Activated gamma-delta T cell (primary cell): ENCODE measurements at places on chromosomes 5 and 9.

- no peak for DNase-seq
These were observed 471.0 kb downstream of the EFNA5 start for GRCh38 chr5:107199756-107200155.

DNA sequence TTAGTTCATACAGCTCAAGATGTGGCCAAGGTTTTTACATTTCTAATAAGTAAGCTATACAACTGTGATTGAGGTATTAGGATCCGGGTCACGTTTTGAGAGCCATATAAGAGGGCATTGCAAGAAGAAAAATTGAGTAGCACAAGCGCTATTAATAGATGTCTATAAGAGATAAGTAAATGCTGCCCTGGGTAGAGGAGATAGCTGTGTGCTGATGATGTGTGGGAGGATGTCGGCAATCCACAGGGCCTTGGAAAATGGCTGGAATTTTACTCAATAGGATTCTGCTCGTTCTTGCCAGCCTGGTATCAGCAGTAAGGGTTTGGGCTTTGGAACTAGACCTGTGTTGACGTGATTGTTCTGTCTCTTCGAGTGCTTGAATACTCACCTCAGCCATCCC, 41.6 kb downstream of the CSF1R start:
- no peak for DNase-seq

DNA sequence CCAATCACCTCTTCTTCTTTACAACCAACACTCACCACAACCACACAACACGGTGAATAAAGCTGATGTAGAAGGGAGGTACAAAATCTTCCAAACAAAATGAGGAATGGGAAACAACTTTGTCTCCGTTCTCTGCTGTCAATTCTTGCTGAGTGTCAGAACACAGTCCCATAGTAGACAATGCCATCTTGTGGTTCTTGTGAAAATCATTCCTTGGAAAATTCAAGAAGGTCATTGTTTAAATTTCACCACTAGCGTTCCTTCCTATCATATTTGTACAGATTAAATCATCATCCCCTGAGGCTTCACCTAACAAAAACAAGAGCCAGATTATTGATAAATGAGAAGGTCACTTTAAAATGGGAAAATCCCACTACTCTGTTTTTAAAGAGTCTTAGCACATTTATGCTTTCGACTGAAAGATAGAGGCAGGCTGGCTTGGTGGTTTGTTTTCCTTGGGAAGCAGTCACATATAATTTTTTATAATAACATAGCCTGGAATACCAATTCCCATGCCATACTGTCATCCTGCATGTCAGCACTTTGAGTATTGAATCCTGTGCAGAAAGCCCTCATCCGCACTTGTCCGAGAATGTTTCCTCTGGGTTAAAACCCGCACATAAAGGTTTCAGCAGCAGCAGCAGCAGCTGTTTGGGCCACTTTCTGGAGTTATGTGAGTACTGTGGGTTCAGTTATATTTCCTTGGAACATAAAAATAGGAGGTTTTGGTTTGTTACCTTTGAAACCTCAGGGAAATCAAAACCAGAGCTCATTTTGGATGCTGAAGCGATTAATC, 395.0 kb upstream of the SMARCA2 start:
- DNase-seq, result no peak

- DNase-seq, result peak; percentile 27
These were observed 6.3 kb upstream of the TTLL11 start for GRCh38 chr9:122099271-122099869.

DNA sequence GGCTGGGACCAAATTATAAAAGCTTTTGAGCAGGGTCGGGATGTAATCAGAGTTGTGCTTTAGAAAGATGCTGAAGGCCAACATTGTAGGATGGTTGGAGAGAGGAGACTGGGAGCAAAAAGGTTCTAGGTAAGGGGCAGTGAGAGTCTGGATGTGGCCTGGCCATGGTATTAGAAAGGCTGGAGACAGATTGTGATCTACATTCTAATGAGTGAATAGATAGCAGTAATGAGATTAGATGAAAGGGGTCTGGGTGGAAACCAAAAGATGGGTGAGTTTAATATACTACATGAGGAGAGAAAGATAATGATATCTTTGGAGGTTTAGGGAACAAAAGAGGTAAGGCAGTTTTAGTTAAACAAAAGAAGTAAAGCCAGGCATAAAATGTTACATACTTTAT, 88.8 kb upstream of the SH3GL2 start:
- no peak for DNase-seq

GRCh38 chr9:13588151-13589033, 308.9 kb upstream of the MPDZ start:
- no peak for DNase-seq

GRCh38 chr9:79300068-79300467, 271.7 kb upstream of the TLE4 start:
- DNase-seq, result no peak

DNA sequence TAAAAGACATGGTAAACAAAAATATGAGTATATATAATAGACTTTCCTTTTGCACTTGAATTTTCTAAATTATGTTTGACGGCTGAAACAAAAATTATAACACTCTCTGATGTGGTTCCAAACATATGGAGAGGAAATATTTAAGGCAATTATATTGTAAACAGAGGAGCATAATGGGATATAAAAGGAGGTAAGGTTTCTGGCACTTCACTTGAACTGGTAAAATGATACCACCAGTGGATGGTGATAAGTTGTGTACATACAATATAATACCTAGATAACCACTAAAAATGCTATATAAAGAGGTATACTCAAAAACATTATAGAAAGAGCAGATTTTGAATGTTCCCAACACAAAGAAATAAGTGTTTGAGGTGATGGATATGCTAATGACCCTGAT, 192.9 kb upstream of the RAD23B start:
- DNase-seq, result no peak

DNA sequence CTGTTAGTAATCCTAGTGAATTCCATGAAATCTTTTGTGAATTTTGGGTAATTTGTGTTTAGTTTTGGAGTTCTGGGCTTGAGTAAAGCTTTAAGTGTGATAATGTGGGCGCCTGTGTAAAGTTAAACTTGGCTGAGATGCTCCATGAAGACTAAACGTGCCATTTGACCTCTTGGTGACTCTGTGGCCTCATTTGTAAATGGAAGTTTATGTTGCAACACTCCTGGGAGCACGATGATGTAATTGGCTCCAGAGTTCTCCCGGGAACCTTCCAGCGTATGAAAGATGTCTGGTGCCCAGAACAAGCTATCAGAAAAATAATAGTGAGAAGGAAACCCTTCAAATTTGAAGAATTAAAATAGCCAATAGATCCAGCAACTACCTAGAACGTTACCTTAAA, 981.2 kb downstream of the TLE4 start:
- no peak for DNase-seq

DNA sequence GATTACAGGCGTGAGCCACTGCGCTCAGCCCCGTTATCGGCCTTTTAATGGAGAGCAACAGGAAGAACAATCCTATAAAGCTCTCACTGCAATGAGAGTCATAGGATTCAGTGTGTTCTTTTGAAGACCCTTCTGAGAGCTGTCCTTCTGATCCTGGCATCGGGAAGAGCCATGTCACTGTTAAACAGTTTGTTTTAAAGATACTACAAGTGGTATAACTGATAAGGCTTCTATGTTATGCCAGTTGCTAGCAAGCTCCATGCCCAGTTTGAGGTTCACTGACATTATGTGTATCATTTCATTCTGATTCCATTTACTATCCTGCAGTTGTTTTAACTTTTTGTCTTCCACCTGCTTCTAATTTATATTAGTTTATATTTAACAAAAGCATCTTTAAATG, 55.8 kb downstream of the GNAQ start:
- DNase-seq, result no peak

- no peak for DNase-seq
These were observed 179.1 kb upstream of the SLC24A2 start for GRCh38 chr9:19967888-19968459.

- no peak for DNase-seq
These were observed 119.1 kb upstream of the NR5A1 start for GRCh38 chr9:124626276-124626675.

DNA sequence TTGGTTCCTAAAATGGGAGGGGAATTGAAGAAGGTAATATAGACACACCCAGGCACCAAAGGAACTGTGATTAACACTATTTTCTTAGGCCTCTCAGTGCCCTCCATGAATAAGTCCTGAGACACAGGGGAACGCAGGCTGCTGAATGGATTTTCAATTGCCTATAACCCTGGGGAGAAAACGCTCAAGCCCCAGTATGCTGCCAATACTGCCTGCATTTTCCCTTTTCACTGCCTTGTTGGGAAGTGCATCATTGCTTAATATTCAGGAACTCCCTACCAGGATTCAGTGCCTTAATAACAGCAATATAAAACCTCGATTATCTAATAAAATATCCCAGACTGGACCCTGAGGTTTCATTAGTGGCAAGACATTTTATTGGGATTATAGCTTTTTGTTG, 25.4 kb downstream of the APBA1 start:
- no peak for DNase-seq

GRCh38 chr5:169805527-169805934, 168.5 kb downstream of the DOCK2 start:
- no peak for DNase-seq

- no peak for DNase-seq
These were observed 960 bp upstream of the IFNB1 start for GRCh38 chr9:21078702-21079101.

DNA sequence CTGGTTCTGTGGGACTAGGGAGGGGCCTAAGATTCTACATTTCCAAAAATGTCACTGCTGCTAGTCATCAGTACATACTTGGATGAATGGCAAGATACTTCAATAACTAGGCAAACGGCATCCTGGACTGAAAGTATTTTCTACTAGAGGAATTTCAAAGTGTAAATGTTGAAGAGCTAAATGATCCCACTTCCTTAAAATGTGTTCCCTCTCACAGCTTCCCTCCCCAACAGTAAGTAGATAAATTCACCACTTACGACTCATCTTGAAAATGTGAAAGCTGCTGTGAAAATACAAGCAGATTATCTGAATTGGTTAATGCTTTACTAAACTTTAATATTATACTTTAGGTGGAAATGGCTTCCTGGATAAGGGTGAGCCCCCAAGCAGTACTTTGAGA, 1571.5 kb upstream of the WWC1 start:
- DNase-seq, result no peak

DNA sequence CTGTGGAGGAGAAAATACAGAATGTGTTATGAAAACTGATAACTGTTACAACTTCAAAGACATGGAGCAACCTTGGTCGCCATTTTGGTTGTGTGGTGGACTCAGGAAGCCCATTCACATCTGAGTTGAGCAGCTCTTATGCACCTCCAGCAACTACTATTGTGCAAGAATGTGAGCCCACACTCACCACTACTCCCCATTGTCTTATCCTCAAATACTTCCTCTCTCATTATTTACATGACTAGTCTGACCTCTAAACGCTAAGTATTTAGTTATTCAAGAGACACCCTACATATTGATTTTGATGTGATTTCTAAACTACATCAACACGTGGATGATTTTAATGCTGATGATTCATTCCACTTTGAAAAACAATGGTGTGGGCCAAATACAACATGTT, 516.6 kb upstream of the CLINT1 start:
- DNase-seq, result no peak

GRCh38 chr9:115241641-115242040, 123.7 kb upstream of the TNC start:
- no peak for DNase-seq

- DNase-seq, result no peak
These were observed 64.7 kb downstream of the GGTA1 start for GRCh38 chr9:121434969-121435368.

- DNase-seq, result no peak
These were observed 35.6 kb downstream of the NFIB start for GRCh38 chr9:14278291-14278721.

DNA sequence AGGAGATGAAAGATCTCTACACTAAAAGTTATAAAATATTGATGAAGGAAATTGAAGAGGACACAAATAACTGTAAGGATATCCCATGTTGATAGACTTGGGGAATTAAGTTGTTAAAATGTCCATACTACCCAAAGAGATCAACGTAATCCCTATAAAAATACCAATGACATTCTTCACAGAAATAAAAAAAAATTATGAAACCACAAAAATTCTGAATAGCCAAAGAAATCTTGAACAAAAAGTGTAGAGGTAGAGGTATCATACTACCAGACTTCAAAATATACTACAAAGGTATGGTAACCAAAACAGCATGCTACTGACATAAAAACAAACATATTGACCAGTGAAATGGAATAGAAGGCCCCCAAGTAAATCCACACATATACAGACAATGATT, 71.5 kb upstream of the ELL2 start:
- DNase-seq, result no peak

- no peak for DNase-seq
These were observed 145.1 kb upstream of the IRX2 start for GRCh38 chr5:2896371-2897275.

GRCh38 chr5:132070460-132071337, 2.9 kb upstream of the CSF2 start:
- DNase-seq, result no peak

GRCh38 chr5:91158011-91158410, 225.1 kb downstream of the ARRDC3 start:
- DNase-seq, result no peak

DNA sequence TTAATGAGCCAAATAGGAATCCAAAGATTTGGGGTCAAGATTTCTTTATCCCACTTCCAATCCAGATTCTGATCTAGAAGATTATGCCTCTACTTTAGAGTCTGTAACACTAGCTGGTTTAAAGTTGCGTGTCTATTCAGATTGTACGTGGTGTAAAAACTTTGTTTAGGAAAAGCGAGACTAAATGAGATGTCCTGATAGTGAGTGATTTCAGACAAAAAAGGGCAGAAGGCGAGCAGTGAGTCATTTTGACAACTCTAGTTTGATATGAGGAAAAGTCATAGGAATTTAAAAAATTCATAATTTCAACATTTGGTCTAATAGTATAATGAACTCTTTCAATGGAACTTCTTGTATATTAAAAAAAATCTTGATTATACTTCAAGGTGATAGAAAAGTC, 119.6 kb upstream of the KLF9 start:
- DNase-seq, result no peak

GRCh38 chr9:134321531-134321930, 4.7 kb upstream of the RXRA start:
- no peak for DNase-seq

DNA sequence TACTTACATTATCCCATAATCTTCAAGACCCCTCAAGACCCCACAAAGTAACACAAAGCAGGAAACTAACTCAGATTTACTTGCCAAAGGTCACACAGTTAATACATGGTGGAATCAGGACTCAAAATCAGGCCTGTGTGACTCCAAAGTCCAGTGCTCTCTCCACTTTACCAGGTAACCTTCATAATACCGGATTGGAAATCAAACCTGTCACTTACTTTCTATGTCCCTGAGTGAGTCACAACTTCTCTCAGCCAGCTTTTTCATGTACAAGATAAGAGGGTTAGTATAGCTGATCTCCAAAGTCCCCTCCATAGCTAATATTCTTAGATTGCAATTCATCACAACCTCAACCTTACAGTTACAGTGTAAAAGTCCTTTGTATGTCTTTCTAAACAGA, 17.1 kb downstream of the STRBP start:
- DNase-seq, result no peak
